ENCODE measurements at places on chromosomes 6 and 20.

DNA sequence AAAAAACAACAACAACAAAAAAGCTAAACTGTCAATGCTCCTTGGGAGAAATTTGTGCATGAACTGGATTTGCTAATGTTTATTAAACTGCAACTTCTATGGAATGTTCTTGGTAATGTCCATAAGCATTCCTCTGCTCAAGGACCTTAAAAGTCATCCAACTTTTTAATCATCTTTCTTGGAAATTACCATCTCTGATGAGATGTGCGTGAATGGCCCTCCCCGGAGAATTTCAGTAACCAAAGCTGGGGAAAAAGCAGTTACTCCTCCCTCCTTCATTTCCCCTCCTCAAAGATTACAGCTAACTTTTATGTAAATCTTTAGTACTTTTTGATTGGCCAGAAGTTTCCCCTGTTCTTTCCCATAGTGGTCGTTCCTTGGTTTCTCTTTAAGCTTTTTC, 5.2 kb downstream of the TBCC start:
- no peak for DNase-seq

DNA sequence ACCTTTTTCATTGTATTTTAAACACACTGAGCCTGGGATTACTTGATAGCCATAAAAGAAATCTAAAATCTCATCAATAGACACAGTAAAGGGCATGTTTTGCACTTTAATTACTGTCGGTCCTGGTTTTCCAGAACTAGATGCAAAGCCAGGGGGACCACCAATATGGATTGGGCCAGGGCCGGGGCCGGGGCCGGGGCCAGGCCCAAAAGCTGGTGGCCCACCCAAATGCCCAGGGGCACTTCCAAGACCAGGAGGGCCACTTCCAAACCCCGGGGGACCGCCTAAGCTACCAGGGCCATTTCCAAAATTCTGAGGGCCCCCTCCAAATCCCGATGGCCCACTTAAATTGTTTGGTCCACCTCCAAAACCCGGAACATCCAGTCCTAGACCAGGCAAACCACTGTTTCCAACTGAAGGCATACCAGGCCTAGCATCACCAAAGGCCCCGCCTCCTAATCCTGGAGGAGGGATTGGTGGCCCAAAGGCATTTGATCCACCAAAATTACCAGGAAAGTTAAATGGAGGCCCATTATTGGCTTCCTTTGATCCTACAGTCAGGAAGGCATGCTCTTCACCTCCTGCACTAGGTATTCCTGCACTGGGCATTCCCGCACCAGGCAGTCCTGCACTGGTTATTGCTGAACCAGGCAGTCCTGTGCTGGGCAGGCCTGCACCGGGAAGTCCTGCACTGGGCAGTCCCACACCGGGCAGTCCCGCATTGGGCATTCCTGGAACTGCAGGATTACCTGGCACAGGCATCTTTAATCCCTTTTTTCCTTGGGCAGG, 11.9 kb downstream of the CPNE1 start:
- no peak for DNase-seq

- DNase-seq = no peak
Observed at GRCh38 chr6:126531840-126532239, 191.9 kb downstream of the CENPW start.

- no peak for DNase-seq
Observed at GRCh38 chr6:13593720-13594119, 19.3 kb downstream of the SIRT5 start.

GRCh38 chr20:51811514-51812128, 9.3 kb upstream of the SALL4 start:
- no peak for DNase-seq

DNA sequence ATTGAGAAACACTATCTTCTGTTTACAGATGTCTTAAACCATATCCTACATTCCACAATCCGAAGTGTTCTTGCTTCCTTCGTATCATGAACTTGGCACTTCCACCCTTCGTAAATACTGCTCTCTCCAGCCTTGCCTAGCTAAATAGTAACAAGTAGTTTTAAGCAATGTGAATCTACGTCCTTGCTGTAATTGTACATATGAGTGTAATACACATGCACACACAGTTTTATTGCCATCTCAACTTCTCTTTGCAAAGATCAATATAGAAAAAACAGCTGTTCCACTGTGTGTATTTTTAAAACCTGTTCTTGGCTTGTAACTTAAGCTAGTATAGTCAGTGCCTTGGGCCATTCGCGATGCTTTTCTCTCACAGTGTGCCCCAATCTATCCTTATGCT, 1524.7 kb downstream of the GRIK2 start:
- no peak for DNase-seq

DNA sequence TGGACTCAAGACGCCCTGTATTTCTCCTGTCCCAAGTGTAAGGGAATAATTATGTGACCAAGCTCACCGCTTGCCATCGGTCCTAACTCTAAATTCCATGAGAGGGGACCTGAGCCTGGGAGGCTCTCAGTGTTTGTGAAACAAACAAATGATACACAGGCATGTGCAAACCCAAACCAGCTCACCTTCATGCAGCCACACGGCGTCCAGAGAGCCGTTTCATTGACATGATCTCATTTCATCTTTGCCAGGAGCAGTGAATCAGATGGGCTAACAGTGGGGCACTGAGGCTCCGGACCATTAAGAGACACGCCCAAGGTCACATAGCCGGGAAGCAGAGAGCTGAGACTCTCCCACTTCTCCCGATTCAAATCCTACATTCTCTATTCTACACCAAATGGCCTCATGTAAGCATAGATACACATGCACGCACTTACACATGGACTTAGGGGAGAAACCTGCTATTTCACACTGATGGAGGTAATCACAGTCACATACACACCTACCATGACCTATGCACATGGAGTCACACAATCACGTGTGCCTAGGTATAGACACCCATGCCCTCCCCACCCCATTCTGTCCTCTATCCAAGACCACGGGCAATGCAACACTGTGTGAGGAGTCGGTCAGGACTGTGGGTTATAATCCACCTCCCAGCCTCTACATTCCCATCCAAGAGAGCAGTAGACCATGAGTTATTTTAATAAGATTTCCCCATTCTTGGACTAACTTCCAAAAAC, 1.1 kb downstream of the BNIP5 start:
- DNase-seq = no peak

GRCh38 chr6:64786736-64787135, 920.3 kb downstream of the EYS start:
- no peak for DNase-seq

GRCh38 chr6:74087899-74088298, 391.9 kb downstream of the CD109 start:
- DNase-seq = no peak
